ENCODE measurements at places on chromosomes 4 and X.

DNA sequence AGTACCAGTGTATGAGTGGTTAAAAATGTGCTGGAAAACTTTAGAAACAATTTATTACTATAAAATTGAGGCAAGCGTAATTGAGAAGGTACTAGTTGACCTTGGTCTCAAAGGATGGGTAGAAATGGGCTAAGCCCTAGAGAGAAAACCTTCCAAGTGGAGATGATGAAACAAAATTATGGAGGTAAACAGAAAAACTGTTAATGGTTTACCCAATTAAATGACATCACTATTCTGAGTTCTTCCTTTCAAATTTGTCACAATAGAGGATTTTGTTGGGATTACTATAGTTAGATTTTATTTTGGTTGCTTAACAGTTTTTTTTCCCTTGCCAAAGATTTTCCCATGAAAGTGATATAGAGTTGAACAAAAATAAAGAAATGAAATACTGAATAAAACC lies 1302.5 kb upstream of the TENM3 start:
- DNase-seq: no peak

- DNase-seq: peak; percentile 23
Measured at GRCh38 chr4:189792924-189793618, 147.6 kb upstream of the FRG1 start.

- DNase-seq: no peak
Measured at GRCh38 chr4:25030277-25031076, at the start of gene LGI2. LGI2 (minus strand) TSS chr4:25030946; CDS start chr4:25030693, 253 bp downstream.

DNA sequence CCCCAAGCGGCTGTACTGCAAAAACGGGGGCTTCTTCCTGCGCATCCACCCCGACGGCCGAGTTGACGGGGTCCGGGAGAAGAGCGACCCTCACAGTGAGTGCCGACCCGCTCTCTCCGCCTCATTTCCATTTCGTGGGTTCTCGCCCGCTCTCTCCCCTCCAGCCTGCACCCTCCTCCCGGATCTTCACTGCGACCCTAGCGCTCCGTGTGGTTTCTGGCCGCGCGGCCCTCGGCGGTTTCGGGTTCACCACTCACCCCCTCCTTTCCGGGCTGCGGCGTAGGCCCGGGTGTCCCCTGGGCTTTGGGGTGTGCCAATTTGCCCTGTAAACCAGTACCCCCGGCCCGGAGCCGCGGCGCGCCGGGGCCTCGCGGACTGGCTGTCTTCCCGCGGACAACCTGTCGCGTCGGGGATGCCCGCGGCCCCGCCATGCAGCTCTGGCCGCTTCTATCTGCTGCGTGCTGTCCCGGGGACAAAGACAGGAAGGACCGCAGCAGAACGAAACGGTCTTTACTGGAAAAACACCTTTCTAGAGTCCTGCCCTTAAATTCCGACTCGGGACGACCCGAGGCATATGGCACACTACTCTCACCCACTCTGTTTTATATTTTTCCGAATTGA lies 737 bp downstream of the FGF2 start:
- DNase-seq: no peak

DNA sequence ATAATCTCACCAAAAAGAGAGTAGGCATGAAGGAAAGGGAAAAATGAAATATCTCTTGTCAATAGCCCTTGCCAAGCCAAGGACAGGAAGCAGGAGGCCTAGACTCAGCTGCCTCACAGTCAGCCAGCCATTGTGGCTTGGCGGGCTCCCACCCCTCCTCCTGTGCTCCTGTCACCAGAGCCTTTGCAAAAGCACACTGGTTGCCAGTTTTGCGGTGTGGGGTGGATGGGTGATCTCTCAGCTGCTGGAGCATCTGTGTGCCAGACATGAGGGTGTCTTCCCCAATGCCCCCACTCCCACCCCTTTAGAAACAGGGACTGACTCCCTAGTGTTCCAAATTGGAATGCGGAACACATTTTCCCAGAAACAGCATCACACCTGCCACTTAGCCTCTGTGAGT lies 26.1 kb downstream of the ARHGEF6 start:
- DNase-seq: no peak

GRCh38 chrX:9832811-9833210 lies 46.6 kb downstream of the SHROOM2 start:
- DNase-seq: no peak

GRCh38 chr4:137370206-137370633 lies 162.1 kb downstream of the PCDH18 start:
- DNase-seq: no peak

DNA sequence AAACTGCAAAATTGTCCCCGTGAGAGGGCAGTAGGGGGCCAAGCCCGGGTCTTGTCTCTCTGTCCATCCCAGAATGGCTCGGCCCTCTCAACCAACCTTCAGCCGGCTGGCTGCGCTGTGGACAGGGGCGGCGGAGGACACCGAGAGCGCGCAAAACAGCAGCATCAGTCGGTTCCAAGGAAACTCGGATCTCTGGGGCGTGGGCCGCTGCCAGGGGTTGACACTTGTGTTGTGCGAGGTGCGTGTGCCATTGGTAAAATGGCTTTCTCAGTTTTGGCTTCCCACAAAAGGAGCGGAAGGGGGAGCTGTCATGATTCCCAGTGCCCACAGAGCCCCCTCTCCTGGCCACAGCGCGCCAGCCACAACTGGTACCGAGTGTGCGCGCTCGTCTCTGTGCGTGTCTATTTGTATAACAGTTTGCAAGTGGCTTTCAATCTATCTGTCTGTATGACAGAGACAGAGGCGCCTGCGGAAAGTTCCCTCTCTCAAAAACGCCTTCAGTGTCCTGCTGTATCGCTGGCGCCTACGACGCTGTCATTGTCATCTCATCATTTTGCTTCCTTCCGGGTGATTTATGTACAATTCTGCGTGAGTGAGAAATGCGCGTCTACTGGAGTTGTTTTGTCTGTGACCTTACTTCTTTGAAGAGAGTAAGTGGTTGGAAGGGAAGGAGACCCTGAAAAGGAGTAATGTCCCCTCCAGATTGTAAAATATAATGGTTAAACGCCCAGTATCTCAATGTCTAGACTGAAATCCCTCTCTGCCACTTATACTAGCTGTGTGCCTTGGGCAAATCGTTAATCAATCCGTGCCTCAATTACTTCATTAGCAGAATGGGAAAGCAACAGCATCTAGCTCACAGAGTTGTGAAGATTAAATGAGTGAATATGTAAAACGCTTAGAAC lies 1.8 kb downstream of the DKK2 start:
- DNase-seq: no peak

GRCh38 chrX:120286733-120287512 lies 24.3 kb downstream of the TMEM255A start:
- DNase-seq: no peak

- no peak for DNase-seq
Measured at GRCh38 chrX:72062916-72063315, 68.8 kb downstream of the RTL5 start.

DNA sequence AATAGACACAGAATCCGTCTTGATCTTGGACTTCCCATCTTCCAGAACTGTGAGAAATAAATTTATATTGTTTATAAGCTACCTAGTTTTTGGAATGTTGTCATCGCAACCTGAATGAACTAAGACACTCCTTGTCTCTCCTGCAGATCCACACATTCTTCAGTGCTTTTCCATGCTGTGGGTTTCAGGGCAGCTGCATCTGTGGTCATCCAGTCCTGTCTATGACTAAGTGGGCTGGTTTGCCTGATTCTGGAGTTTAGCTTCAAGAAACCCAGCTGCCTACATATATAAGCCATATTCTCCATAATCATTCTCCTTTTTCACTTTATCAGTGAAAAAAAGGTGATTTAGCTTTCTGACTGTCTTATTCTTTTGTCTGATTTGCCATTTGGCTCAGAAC lies 170.3 kb upstream of the KIT start:
- DNase-seq: no peak

GRCh38 chr4:147581606-147582350 lies 35.4 kb upstream of the TMEM184C start:
- DNase-seq: no peak

- DNase-seq: peak; percentile 36
Measured at GRCh38 chr4:6272863-6273660, 3.4 kb downstream of the WFS1 start.

DNA sequence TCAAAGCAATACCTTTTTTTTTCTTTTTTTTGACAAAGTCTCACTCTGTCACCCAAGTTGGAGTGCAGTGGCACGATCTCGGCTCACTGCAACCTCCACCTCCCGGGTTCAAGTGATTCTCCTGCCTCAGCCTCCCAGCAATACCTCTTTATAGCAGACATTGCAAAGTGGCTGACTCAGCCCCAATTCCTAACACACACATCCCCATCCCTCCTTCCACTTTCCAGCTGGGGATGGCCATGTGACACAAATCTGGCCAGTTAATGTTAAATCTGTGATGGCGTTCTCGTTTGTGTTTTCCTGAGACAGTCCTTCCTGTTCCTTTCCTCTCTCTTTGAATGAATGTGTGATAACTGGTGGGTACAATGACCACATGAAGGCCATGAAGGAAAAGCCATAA lies 276.2 kb upstream of the KLF3 start:
- DNase-seq: no peak

GRCh38 chrX:16464369-16464768 lies 185.6 kb upstream of the S100G start:
- DNase-seq: no peak

DNA sequence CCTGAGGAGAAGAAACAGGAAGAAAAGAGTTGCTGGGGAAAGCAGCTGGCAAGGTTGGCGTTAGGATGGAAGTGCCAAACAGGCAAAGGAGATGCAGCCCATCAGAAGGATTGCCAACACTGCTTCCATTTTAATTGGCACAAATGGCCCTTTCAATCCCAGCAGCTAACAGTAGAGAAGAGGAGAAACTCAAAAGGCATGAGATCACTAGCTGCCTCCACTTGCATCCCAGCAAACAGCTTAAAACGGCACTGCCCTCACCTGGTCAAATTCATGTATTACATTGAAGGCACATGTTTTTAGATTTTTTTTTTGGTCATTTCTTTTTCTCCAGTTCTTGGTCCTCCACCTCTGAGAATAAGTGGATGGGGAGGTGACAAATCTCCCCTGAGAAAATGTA lies 14.9 kb upstream of the LOC101059915 start:
- peak; percentile 24 for DNase-seq

DNA sequence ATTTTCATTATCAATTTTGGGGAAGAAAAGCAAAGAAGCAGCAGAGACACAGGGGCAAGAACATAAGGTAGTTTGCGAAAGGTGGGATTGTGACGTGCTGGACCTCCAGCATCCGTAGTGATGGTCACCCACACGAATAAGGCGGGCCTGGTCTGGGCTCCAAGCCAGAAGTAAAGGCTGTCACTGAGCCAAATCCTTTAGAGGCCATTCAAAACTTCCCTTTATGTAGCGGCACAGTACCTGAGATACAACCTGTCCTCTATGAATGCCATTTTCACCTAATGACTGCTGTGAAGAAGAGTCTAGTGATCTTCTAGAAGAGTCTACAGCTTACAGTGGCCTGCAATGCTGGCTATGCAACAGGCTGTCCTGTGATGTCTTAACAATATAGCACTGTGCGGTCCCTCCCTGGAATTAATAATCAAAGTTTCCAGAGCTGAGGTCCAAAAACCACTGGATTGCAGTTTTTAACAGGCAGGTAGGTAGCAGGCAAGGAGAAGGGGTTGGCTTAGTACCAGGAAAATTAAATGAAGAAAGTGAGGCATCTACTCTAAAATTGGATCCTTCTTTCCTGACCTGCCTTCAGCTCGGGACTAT lies 56.2 kb downstream of the TRIML1 start:
- DNase-seq: no peak

DNA sequence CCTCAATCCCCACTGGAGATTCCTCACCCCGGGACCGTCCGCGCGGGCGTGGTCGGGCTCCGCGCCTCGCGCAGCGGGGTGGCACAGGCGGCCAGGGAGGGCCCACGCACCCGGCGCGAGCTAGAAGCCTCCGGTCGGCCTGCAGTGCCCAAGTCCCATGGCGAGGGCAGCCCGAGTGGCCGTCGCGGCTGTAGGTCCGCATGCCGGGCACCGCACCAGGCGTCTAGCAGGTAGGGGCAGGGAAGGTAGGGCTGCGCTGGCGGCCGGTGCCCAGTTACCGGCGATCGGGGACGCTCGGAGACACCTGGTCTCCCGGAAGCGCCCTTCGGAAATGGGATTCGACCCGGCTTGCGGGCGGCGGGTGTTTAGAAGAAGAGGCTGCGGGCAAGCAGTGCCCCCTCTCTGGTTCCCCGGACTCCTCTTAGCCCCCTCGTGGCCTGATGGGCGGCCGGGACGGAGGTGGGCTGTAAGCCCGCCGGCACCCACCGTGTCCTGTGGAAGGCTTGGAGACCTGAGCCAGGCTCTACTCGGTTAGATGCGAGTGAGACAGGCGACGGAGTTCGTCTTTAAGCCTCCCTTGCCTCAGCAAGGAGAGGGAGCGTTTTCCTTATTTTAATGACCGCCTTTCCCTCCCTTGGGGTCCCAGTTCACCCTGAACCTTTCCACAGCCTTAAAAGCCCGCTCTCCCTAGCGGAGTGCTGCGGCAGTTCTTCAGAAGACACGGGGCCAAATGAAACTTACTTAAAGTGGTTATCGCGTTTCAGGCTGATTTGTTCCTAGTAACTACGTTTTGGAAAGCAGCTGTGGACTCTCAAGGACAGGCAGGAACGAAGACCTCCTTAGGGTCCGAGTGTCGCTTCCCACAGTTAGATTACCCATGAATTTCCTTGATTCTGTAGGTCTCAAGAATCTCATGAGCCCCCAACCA lies 821 bp downstream of the SLITRK2 start:
- DNase-seq: no peak

- no peak for DNase-seq
Measured at GRCh38 chr4:123249821-123250220, 146.8 kb upstream of the SPRY1 start.

GRCh38 chr4:87985097-87985886 lies 9.8 kb downstream of the SPP1 start:
- DNase-seq: peak; percentile 24

- DNase-seq: no peak
Measured at GRCh38 chrX:109936598-109936997, 66.3 kb upstream of the TMEM164 start.

- no peak for DNase-seq
Measured at GRCh38 chr4:76622126-76622525, 187.1 kb downstream of the SHROOM3 start.

- DNase-seq: no peak
Measured at GRCh38 chr4:4386296-4386735, 586 bp upstream of the NSG1 start.

GRCh38 chr4:53563824-53564223 lies 27.5 kb downstream of the LNX1 start:
- no peak for DNase-seq

DNA sequence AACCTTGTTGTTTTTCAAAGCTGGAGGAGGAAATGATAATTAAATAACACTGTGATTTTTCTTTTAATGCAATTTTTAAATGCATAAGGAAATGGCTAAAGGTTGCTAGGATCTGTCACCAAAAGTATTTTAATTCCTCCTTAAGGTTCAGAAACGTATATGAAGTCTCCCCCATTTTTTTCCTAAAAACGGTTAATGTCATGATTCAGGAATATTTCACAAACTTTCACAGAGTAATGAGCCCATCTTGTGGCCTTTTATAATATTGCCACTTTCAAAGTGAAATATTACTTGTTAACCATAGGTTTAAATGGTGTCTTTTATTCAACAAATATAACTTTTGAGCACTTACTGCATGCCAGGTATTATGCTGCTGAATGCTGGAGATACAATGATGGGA lies 99.5 kb upstream of the USP38 start:
- DNase-seq: no peak
